Smooth muscle cell of bladder (primary cell): ENCODE measurements at places on chromosomes 3 and 15. TPM values are rescaled to one million over a fixed set of nuclear protein-coding genes. Genes with fewer than 3 reads are reported as not detected.

Gene LHFPL4
- total RNA-seq = 0.09 TPM in 1 of 2 replicates, not detected in the other

Gene DZIP3
- total RNA-seq = 13.8 and 14.2 TPM in 2 replicates

Gene NMB
- total RNA-seq = 1.8 and 2.4 TPM in 2 replicates

Gene GP9
- total RNA-seq = not detected in 2 replicates

Gene LIPC
- total RNA-seq = 1.3 and 2.1 TPM in 2 replicates

Gene XCR1
- under 0.01 TPM in 2 replicates for total RNA-seq

Gene AADACL2
- not detected in 2 replicates for total RNA-seq
